GM23338 (cell line): ENCODE measurements at places on chromosomes 3 and 15. TPM values are rescaled to one million over a fixed set of nuclear protein-coding genes. Genes with fewer than 3 reads are reported as not detected.

GRCh38 chr3:4334548-4334947 lies 31.4 kb downstream of the SETMAR start:
- peak; percentile 45 for DNase-seq

The LRTM1 gene
- not detected in 2 replicates for total RNA-seq

GRCh38 chr3:49638445-49638844 lies 35.7 kb upstream of the APEH start:
- DNase-seq: no peak

The CLN6 gene
- total RNA-seq: 69.5 and 87.4 TPM in 2 replicates

GRCh38 chr15:31296646-31297574 lies 29.7 kb upstream of the KLF13 start:
- no peak for DNase-seq

DNA sequence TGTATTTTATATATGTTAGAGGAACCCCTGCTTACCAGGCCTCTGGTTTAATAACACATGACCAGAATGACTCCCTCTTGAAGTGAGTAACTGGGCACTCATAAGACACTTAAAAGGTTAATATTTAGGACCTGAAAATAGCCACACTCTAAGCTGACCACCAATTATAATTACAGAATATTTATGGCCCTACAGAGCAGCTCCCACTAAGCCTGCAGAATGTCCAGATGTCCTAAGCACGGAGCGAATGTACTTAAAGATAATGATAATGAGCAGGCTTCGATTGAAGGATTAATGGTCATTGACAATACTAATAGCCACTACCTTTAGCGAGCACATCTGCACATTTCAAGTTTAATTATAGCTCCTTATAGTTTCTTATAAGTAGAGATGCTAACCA lies 22.8 kb upstream of the KCTD6 start:
- no peak for DNase-seq

DNA sequence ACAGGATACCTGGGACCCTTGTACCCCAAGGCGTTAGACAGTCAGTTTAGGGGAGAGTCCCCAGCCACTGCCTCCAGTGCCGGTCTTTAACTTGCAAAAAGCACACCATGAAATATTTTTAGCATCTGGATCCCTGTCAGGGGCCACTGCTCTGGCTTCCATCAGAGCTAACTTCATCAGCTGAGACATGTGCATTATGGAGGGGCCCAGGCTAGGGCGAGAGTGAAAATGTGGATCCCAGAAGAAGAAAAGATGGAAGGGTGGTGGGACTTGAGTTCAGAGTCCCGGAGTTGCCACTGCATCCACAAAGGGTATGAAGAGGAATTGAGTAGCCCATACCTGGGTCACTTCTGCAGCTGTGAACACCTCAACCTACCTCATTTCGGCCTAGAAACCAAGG lies 23.5 kb upstream of the SPATA12 start:
- no peak for DNase-seq

DNA sequence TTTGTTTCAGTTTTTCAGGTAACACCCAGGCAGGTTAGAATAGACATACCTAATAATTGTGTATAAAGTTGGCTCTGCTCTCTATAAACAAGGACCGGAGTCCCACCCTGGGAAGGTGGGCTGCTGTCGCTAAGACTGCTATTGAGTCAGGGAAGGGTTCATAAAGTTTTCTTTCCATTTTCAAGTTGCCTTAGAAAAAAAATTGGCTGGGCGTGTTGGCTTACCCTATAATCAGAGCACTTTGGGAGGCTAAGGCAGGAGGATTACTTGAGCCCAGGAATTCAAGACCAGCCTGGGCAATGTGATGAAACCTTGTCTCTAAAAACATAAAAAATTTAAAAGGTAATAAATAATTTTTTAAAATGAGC lies 11.3 kb upstream of the PIAS1 start:
- no peak for DNase-seq

The CCDC71 gene
- total RNA-seq: 37.4 and 44.2 TPM in 2 replicates

DNA sequence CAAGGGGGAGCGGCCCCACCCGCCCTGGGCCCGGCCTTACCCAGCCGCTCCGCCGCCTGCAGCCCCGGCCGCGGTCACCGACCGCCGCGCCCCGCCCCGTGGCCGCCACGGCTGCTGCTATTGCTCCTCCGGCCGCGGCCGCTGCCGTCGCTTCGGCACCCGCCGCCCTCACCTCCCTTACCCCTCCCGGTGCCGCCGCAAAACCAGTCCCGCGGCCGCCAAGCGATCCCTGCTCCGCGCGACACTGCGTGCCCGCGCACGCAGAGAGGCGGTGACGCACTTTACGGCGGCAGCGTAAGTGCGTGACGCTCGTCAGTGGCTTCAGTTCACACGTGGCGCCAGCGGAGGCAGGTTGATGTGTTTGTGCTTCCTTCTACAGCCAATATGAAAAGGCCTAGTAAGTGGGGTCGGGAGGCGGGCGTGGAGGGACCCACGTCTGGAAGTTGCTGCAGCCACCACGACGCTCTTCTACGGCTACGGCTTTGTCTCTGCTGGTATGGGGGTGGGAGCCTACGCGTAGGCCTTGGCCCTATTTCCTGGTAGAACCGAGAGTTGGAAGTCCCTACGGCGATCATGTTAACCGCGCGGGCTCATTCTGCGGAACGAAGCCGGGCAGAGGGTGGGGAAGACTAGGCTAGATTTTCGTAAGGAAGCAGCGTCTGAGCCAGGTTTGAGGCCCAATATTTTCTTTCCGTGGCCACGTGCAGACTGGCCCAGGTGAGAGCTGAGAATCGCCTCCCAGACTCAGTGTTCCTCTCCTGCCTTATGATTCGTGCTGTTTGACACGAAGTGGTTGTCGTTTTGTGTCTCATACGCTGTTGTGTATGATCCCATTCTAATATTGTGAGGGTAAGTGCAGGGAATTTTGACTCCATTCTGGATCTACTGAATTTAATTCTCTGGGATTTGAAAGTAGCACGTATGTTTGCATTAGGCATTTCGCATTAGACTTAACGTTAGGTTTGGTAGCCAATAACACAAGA lies at the start of the genes GNL3 and PBRM1:
Gene GNL3 (plus strand): TSS at position 324 of the 983 bp plus-strand sequence. CDS start 61 bp downstream, at position 385.
Gene PBRM1 (minus strand): TSS at position 205 of the 983 bp plus-strand sequence.
- peak; percentile 96 for DNase-seq

The DUOX1 gene
- total RNA-seq: 0.69 and 2.1 TPM in 2 replicates

DNA sequence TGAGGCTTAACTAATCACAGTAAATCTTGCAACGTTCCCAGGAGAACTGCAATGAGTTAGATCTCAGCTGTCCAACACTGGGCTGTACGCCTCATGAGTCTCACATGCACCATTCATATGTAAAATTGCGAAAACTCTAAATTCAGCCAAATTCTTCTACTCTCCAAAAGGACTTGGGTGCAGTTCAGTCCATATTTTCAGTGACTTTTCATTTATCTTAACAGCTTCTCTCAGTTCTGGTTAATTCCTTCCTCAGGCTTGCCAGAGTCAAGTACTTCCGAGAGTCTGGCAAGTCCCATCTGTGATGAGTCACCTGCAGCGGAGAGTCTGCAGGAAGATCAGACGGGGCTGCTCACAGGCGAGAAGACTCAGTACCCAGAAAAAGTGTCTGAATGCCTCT lies 11.5 kb downstream of the CCDC80 start:
- DNase-seq: no peak

DNA sequence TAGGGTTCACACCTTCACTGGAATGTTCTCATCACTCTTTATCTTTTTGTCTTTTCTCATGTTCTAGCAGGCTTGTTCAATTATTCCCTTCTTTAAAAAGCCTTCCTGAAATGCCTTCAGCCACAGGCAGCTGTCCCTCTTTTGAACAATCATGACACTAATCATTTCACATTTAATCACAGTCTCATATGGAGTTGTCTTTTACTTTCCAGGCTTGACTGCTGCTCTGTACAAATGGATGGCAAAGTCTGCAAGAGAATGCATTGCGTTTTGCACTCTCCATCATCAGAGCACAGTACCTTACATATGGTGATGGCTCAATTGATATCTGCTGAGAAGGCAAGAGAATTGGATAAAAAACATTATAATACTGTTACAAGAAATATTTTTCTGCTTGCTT lies 529.8 kb downstream of the DIPK2A start:
- no peak for DNase-seq
